ENCODE measurements at places on chromosomes 4 and X.

- DNase-seq = no peak
Observed at GRCh38 chr4:30754021-30754420, 33.9 kb downstream of the PCDH7 start.

DNA sequence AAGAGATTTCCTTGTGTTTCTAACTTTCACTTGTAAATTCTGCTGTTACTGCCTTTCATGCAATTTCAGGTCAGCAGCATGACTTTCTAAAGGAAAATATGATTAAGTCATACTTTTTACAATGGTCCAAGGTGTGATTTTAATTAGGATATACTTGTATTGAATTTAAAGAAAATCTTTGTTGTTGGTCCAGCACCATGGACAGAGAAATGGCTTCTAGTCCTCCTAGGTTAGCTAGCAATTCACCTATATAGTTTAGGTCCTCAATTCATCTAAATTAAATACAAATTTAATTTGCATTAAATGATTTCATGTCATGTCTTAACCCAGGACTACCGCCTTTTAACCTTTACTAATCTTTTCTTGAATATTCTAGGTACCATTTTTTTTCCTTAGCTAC lies 304.9 kb upstream of the RPS6KA3 start:
- DNase-seq = no peak

DNA sequence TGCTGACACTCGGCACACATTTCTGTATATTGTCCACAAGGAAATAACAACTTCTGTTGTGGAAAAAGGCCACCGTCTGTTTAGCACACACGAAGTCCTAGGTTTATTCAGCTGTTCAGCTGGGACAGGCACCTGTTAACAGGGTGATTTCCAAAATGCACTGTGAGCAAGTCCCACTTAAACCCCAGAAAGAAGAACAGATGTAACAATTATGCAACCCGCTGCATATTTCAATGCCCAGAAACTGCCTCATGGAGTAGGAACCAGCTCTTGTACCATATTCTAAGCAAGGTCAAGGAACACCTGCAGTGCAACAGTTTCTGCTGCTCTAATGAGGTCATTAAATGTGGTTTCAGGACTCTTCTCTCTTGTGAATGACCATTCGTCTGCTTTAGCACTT lies 77.1 kb downstream of the GEMIN8 start:
- no peak for DNase-seq

GRCh38 chrX:97096385-97096784 lies 212.7 kb downstream of the RPA4 start:
- no peak for DNase-seq

- no peak for DNase-seq
Observed at GRCh38 chr4:107094332-107094731, 58.2 kb upstream of the DKK2 start.

GRCh38 chrX:19792412-19792811 lies 95.0 kb downstream of the SH3KBP1 start:
- no peak for DNase-seq

DNA sequence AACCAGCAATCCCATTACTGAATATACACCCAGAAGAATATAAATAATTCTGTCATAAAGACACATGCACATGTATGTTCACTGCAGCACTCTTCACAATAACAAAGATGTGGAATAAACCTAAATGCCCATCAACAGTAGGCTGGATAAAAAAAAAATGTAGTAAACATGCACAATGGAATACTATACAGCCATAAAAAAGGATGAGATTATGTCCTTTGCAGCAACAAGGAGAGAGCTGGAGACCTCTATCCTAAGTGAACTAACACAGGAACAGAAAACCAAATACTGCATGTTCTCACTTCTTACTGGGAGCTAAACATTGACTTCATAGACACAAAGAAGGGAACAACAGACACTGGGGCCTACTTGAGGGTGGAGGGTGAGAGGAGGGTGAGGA lies 2067.7 kb downstream of the ARAP2 start:
- no peak for DNase-seq

- DNase-seq = peak; percentile 3
Observed at GRCh38 chrX:107117993-107118321, 665 bp downstream of the RBM41 start.

DNA sequence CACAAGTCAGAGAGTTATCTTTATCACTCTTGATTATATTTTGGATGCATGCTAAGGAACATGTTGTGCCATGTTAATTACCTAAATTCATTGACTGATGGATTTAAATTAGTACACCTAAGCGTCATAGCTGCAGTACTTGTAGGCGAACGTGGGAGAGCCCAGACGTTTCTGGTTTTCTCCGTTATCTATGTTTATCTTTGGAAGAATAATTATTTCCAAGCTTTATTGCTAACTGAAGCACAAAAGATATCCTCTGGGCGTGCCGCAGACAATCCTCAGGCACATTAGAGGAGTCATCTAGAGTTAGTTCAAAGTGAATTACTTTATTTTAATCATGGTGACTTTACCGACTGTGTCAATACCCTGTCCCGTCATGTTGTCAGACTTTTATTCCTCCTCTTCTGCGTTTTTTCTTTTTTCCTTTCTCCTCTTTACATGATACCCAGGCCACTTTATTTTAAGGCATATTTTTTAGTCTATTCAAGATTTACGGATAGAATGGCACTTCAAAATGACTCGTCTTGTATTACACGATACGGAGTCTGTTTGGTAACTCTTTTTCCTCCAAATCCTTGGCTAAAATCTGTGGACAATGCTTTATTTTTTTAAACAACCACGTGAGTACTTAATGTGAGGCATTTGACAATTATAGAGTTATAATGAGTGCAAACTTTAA lies 632.0 kb upstream of the TENM3 start:
- no peak for DNase-seq

DNA sequence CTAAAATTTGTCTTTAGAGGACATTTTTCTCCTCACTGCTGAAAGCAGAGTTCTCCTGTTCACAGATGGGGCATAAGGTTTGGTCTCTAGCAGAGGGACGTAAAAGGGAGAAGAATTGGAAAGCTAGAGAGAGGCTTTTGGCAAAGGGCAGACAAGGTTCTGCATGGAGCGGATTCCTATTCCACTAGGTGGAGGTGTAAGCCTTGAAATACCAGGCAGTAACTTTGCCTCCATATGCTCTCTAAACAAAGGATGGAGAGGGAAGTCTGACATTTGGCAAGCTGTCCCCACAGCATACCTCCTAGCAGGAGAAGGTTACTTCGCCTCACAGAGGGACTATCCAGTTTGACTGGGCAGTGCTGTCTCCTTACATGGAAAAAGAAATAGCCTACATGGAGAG lies 174.7 kb downstream of the DACH2 start:
- DNase-seq = no peak

DNA sequence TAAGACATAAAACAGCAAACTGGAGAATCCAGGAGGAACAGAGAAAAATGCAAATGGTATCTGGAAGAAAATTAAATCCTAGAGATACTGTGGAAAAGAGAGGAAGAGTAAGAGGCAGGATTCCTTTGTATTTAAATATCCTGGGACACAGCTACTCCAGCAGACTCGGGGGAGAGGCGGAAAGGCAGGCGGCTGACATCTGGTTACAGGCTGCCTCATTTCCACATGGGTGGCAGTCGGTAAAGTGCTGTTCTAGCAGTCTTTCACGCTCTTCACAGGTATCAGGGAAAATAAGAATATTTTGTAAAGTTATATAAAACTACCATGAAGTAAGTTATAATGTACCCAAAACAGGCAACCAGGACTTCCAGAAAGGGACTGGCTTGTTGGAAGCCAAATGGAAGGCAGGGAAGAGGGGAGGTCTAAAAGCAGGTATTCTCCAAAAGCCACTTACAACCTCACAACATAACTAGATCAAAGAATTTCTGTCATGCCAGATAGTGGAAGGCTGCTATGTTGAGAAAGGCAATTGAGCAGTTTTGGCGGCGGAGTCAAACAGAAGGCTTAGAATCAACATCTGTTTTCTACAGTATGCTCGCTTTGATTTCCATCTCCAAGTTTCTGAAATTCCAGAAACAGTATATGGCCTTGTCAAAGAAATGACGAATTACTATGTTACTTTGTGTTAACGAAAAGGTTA lies 1.3 kb upstream of the TIGD2 start:
- no peak for DNase-seq

DNA sequence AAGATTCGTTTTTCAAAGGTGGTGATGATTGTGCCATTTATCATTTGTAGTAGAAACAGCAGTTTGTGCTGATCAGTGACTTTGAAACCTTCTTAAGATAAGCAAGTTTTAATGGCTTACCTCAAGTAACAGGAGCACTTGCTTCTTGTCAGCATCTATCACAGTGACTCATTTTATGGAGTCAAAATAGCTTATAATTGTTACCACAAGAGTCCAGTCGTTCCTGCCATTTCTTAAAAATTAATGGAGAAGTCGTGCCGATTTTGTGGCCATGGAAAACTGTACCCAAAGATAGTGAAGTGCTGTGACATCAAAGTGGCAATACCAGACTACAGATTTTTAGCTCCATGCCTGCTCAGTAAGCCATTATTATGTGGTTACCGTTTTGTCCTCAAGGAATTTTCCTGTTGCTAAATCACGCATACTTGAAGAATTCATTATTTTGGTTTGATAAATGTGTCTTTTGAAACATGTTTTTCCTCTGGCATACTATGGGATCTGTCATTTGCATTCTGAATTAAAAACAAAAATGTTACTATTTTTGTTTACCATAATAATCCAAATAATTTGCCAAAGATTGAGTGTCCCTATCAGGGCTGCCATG lies 129.9 kb downstream of the CBR4 start:
- DNase-seq = no peak

- DNase-seq = no peak
Observed at GRCh38 chr4:176902710-176903323, 110.1 kb upstream of the VEGFC start.

DNA sequence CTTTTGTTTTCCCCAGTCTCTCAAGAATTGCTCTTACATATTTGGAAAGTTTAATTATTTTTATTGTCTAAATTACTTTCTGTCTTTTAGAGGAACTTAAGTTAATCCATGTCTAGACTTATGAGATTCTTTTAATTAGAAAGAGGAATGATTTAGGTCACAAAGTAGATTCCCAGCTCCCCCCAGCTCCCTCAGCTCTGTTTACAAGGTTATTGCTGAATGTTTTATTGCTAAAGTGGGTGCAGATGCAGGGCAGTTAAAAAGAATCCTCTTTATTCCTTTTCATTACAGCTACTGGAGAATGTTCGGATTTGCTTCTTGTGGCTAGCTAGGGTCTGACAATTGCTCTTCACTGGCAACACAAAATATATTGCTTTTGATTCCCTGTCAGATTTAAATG lies 33.7 kb upstream of the CCKAR start:
- no peak for DNase-seq

DNA sequence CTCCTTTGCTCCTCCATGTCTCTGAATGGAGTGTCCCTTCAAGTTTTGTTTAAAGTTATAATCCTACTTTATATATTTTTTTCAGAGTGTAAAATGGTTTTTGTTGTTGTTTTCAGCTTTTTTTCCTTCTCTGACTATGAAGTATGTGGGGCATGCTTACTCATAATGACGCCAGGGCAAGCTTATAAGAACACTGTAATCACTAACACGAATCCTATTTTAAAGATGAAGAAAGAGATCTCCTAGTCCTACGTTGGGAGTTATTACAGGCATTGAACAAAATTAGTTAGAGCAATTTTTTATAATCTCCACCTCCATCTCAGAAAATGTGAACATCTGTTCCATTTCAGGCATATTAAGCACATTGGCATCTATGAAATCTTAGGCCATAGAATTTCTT lies 268.1 kb upstream of the MAGEB2 start:
- DNase-seq = no peak

GRCh38 chr4:13476915-13477314 lies 7.2 kb downstream of the RAB28 start:
- no peak for DNase-seq

DNA sequence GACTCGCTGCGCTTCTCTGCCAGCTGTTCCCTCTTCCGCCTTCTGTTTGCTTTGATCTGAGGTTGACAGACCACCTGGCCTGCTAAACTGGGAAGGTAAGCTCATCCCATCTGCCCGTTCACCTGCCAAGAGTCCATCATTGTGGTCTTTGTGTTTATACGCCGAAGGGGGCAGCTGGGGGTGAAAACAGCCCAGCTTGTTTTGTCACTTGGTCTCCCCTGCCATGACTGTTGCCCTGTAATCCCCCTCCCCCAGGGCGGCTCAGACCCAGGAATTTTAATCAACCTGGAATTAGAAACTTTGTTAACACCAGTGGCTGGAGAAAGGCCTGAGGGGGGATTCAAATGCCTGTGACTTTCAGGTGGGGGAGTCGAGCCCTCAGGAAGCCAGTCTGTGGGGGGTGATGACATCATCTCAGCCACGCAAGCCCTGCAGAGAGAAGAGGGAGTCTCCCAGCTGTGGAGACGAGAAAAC lies 333.3 kb downstream of the BCOR start:
- DNase-seq = no peak

DNA sequence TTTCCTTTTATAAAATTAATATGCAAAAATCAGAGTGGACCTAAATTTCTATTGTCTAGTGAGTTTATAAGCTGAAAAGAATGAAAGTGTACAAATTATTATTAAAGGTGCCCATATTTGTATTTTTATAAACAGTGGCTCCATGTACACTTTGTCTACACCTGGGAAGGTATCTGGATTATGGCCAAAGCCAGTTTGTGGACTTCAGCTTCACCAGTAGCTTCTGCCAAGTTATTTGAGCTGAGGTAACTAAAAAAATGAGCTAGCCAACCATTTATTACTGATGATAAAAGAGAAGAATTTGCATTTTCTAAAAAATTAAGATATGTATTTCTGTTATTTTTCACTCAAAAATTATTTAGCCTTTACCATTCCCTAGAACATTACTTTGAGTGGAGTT lies 32.3 kb upstream of the LRAT start:
- DNase-seq = no peak

Data from HuH-7.5 (cell line).